ENCODE measurements at places on chromosomes 3 and 15. TPM values are rescaled to one million over a fixed set of nuclear protein-coding genes. Genes with fewer than 3 reads are reported as not detected.

DNA sequence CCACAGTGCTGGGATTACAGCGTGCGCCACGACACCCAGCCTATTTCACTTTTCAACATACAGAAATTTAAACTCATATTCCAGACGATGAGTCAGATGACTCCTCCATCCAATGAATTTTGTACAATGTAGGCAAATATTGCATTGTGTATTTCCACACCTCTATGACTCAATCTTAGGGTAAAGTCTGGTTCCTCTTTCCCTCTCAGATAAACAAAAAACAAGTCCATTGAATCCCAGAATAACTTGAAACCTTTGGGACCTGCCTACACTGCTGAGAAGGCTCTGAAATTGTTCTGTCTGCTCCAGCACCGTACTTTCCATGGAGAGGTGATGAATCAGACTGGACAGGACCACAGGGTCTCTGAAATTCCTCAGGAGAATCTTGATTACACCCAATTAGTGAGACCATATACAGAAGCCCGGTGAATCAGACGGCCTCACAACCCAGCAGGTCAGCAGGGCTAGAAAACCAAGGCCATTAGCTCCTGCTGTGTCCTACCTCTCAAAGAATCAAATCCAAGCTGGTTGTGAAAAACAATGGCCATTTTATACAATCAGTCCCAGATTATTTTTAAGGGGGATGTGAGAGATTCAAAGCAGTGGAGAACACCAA lies 112.6 kb downstream of the ERC2 start:
- DNase-seq, result no peak

DNA sequence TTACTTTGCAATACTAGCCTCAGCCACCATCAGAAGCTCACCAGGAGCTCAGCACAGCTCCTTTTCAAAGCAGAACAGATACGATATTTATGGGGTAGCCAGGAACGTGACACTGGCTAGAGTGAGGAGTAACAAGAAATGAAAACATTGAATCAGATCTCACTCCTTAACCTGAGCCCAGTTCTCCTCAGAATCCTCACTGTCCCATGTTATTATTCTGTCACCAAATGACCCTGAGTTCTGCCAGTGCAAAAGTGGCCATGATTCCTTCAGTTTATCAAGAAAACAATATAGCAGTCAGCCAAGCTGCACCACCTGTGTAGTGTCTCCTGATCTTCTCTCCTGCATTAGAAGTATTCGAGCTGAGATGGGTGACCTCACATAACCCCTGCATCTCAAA lies 956.7 kb downstream of the TUSC7 start:
- DNase-seq, result no peak

DNA sequence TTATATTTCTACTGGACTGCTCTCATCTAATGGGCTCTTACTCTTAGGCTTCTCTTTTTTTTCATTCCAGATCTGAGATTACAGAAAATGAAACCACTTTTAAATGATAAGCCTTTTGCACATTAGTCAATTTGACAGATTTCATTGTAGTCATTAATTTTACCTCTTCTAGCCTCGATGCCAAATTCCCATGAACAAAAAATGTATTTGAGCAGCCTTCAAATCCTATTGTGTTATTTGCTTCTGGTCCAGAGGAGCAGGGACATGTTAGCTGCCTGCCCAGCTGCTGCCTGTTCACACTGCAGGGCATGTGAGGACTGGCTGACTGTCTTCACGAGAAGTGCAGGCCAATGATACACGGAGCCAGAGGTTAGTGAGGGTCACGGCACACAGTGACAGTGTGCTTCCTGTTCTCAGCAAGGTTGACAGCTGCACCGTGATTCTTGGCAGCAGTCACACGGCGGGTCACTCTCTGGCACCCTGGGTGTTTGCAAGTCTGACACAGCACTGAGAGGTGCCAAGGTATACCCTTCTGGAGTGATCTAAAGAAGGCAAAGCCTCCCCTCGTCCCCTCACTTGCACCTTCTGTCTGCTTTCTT lies 40.8 kb downstream of the KAT2B start:
- DNase-seq, result no peak

- no peak for DNase-seq
Observed at GRCh38 chr15:31471731-31472430, 145.2 kb downstream of the KLF13 start.

DNA sequence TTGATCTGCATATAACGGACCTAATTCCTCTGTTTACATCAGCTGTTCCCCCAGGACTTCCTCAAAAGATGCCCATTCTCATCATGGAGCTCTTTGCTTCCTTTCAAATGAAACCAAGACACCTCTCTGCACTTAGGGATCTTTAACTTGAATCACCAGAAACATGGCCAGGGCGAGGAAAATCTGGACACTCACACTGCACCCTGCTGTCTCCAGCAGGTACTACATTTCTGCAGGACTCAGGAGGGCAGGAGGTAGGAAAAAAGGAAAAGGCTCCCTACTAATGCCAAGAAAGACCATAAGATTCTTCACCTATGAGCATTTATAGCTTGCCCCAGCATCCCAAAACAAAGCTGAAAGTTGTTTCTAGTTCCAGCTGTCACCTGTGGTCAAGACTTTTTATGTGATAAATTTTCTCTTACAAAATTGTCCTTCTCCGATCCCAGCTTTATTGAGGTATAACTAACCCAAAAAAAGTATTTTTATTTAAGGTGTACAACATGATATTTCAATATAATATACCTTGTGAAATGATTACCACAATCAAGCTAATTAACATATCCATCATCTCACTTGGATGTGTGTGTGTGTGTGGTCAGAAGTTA lies 87.3 kb upstream of the C15orf61 start:
- DNase-seq, result no peak

DNA sequence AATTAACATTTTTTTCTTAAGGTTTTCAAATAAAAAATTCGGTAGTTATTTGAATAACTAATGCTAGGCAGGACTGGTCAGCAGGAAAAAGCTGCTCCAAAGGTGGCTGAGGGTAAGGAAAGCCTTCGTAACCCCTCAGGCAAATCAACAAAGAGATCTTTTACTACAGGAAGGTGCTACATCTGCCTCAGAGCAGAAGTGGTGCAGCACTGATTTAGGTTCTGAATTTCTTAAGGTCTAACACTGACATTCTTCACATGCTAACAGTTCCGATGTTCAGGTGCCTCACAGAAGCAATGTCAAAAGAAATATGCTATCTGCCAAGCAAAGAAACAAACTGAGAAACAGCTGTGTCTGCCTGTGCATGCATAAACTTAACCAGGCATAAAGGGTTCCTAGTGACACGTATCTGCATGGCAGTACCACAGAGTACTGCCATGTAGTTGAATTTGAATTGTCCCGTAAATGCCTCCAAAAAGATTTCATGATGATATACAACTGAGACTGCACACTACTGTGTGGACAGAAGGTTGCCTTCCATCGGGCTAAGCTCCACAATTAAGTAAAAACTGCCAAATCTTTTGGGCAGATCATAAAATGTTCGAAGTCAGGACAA lies 275.0 kb upstream of the NSMCE3 start:
- DNase-seq, result no peak

- DNase-seq, result no peak
Observed at GRCh38 chr15:64009798-64010261, 36.5 kb downstream of the DAPK2 start.

- no peak for DNase-seq
Observed at GRCh38 chr3:117479095-117479494, 769.5 kb downstream of the TUSC7 start.

DNA sequence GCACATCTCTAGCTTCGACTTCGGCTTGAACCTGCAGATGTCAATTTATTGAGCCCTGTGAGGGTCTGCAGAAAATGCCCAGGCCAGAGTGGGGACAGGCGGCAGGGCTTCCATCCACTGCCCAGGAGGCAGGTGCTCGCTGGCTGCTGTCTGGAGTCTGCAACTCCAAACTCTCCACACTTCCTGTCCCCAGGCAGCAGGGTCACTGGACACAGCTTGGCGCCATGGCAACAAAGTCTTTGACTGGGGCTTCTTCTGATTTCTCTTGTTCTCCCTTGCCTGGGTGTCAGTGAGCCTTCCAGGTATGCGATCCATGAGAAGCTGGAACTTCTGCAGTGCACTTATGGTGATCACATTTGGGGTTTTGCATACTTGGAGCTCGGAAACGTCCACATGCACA lies 33.5 kb downstream of the SV2B start:
- no peak for DNase-seq

- no peak for DNase-seq
Observed at GRCh38 chr3:66419036-66419435, 81.8 kb downstream of the LRIG1 start.

- no peak for DNase-seq
Observed at GRCh38 chr3:142056656-142057330, 92.6 kb downstream of the TFDP2 start.

DNA sequence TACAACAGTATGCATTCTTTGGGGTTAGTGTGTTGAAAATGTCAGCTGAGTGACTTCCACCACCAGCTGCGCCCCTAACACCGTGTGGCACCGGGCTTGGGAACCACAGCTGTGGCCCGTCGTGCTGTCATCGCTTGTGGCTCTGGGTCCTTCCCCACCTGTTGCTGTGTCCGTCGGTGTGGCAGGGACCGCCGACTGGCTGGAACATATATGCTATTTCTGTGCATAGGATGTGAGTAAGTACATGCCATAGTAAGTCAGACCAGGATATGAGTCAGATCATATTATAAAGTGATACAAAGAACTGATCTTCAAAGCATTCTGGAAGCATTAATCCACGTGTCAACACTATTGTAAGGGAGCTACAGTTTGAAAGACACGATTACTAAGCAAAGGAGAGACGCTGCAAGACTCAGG lies 31.9 kb downstream of the EHD4 start:
- no peak for DNase-seq

DNA sequence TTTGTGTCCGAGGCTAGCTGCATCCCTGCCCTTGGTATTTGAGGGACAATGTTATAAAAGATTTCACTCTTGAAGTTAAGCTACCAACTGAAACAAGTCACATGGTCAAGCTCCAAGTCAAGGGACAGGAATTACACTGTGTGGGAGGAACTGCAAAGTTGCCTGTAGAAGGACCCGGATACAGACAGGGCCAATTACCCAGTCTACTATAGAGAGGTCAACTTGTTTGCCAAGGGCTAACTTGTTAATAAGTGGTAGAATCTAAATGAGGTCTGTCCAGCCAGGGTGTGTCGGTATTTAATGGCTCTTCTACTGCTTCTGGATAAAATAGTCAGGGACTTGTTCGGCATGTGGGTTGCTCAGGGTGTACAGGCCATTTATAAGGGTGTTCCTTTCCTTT lies 55.7 kb downstream of the PTPRG start:
- DNase-seq, result peak; percentile 28

- DNase-seq, result no peak
Observed at GRCh38 chr3:17945018-17945798, 202.8 kb upstream of the TBC1D5 start.

- no peak for DNase-seq
Observed at GRCh38 chr3:131899021-131899420, 135.8 kb downstream of the CPNE4 start.

DNA sequence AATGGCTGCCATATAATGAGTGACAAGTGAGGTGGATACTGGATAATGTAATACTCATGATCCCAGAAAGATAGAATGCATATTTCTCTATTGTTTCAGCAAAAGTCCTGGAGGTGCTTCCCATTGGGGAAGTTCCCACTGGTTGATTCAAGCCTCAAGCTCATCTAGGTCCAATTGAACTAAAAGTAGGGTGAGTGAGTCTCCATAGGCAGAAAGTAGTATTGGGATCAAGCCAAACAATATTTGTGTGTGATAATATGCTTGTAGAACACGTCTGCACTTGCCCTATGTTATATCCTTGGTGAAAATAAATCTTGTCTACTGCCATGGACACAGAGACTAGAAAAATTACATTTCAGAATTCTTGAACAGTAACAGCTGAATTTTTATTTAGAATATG lies 14.8 kb upstream of the ZBTB20 start:
- no peak for DNase-seq

- DNase-seq, result no peak
Observed at GRCh38 chr15:96564546-96564945, 234.0 kb downstream of the NR2F2 start.

DNA sequence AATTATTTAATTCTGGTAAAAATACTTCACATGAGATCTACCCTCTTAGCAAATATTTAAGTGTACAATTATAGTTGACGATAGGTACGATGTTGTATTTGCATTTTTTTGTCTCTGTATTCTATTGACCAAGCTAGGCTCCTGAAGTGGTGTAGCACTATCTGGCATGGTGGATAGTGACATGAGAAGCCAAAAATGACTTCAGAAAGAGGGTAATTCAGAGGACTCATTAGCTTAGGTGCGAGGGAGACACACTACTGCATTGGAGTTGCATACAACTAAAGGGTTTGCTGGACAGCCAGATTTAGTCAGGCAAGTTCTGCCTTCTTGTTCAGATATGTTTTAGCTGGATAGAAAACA lies 50.6 kb downstream of the KBTBD8 start:
- no peak for DNase-seq

GRCh38 chr3:37162501-37163245 lies 11.7 kb downstream of the LRRFIP2 start:
- DNase-seq, result no peak

GRCh38 chr3:144754076-144754783 lies 782.6 kb downstream of the DIPK2A start:
- DNase-seq, result no peak

GRCh38 chr3:45143673-45144671 lies 2.2 kb downstream of the CDCP1 start:
- DNase-seq, result no peak

- DNase-seq, result no peak
Observed at GRCh38 chr3:71168880-71169411, 414.6 kb downstream of the FOXP1 start.

DNA sequence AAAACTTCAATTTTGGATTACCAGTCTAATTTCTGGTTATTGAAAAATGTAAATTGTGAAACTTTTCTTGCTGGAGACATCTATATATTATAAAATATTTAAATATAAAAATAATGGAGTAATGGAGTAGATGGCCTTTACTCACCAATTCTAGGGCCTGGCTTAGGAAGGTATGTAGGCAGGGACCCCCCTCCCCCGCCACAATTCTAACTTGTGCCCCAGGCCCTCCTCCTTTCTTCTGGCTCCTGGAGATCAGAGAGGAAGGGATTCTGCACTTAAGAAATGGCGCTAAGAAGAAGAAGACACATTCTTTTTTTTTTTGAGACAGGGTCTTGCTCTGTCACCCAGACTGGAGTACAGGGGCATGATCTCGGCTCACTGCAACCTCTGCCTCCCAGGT lies 49.5 kb downstream of the CGNL1 start:
- no peak for DNase-seq

GRCh38 chr15:32864051-32864450 lies 146.2 kb downstream of the GREM1 start:
- DNase-seq, result no peak

GRCh38 chr3:120637851-120638559 lies 41.9 kb downstream of the NDUFB4 start:
- DNase-seq, result no peak

Gene VIPR1
- 1.5 TPM for polyA plus RNA-seq

Gene MELTF
- polyA plus RNA-seq, result 2.4 TPM

Gene LNP1
- 7.0 TPM for polyA plus RNA-seq

Gene CCDC13
- polyA plus RNA-seq, result 2.6 TPM

Gene NLGN1
- polyA plus RNA-seq, result 2.8 TPM

Gene GABRB3
- polyA plus RNA-seq, result 7.2 TPM

Gene GPR149
- polyA plus RNA-seq, result not detected

Gene BBX
- 73.7 TPM for polyA plus RNA-seq

Gene ATP11B
- polyA plus RNA-seq, result 54.8 TPM

Gene CSNK1G1
- polyA plus RNA-seq, result 21.8 TPM

Gene ZNF660
- 11.0 TPM for polyA plus RNA-seq

Gene RETNLB
- not detected for polyA plus RNA-seq

Gene CHRD
- 14.6 TPM for polyA plus RNA-seq

Gene TICRR
- 9.4 TPM for polyA plus RNA-seq

Gene KCNAB1
- 3.2 TPM for polyA plus RNA-seq

Gene CCR4
- 0.22 TPM for polyA plus RNA-seq
